Bladder microvascular endothelial cell (primary cell): ENCODE measurements at places on chromosomes 6 and 20. TPM values are rescaled to one million over a fixed set of nuclear protein-coding genes. Genes with fewer than 3 reads are reported as not detected.

Gene SPATS1
- not detected in 2 replicates for total RNA-seq

Gene HMGCLL1
- total RNA-seq, result not detected in 2 replicates

Gene LGSN
- not detected in 2 replicates for total RNA-seq

Gene KHDC1L
- total RNA-seq, result not detected in 2 replicates

Gene DOK5
- 0.16 and 0.50 TPM in 2 replicates for total RNA-seq

Gene RAET1L
- total RNA-seq, result not detected in 2 replicates

Gene MACROD2
- 0.65 and 1.3 TPM in 2 replicates for total RNA-seq

Gene HNF4A
- under 0.01 TPM in 1 of 2 replicates, not detected in the other for total RNA-seq

Gene C6orf15
- total RNA-seq, result not detected in 2 replicates

Gene DNMT3B
- 1.7 and 4.0 TPM in 2 replicates for total RNA-seq

Gene GTF3C6
- 48.5 and 51.6 TPM in 2 replicates for total RNA-seq

Gene TP53INP2
- total RNA-seq, result 5.3 and 11.2 TPM in 2 replicates

Gene LYRM2
- 9.4 and 12.1 TPM in 2 replicates for total RNA-seq

Gene CYP39A1
- 0.88 and 0.97 TPM in 2 replicates for total RNA-seq
